Cardiac atrium fibroblast (primary cell): ENCODE measurements at places on chromosomes 3 and 15. TPM values are rescaled to one million over a fixed set of nuclear protein-coding genes. Genes with fewer than 3 reads are reported as not detected.

The TGM4 gene
- total RNA-seq, result not detected in 2 replicates

The ZIC1 gene
- not detected in 2 replicates for total RNA-seq

The CCRL2 gene
- 3.6 TPM in 1 of 2 replicates, not detected in the other for total RNA-seq

The SOX14 gene
- total RNA-seq, result not detected in 2 replicates

The SELENOK gene
- 31.8 and 36.1 TPM in 2 replicates for total RNA-seq

The CHRD gene
- 0.18 and 0.32 TPM in 2 replicates for total RNA-seq
